ENCODE measurements at places on chromosomes 13 and 19.

- DNase-seq: no peak
Measured at GRCh38 chr19:20964798-20965197, 41.7 kb downstream of the ZNF85 start.

- DNase-seq: no peak
Measured at GRCh38 chr19:52336791-52337381, 843 bp downstream of the ZNF610 start.

DNA sequence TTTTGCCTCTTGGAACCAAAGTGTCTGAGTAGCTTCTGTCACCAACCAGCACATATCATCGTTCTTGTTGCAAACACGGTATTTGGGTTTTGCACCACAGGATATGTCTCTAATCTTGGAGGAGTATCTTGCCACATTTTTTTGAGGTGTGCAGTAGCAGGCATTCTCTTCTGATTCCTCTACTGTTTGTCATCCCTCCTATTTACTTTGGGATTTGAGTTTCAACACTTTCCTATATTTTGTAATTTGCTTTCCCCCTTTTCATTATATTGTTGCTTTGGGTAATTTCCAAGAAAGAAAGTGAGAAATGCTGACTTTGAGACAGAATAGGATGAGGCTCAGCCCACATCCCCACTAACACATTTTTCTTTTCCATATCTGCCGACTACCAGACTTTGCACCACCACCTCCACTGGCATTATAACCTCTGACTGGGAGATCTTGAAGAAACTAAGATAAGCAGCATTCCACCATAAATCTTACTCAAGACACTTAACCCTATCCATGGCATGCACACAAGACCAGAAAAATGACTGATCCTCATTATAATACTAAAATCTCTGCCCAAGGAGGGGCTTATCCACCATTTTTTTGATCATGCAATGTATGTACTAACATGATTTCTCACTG, 12.0 kb upstream of the DZIP1 start:
- DNase-seq: no peak

- no peak for DNase-seq
Measured at GRCh38 chr13:66273011-66273410, 957.1 kb downstream of the PCDH9 start.

- no peak for DNase-seq
Measured at GRCh38 chr13:51229731-51230130, 7.5 kb downstream of the FAM124A start.

DNA sequence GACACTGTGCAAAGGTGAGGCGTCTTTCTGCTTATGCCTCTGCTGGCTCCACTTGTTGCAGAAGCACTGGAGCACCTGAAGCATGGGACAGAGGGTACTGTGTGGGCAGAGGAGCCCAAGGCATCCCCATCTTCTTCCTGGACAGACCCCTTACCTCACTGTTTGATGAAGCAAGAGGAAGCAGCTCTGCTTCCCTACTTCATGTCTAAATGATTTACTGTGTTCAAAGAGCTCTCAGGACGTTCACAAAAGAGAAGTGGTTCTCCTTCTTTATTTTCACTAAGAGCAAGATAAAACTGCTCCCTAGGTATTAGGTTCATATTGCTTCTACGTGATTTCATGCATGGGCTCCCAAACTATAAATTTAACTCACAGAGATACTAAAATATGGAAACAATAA, 1635.4 kb upstream of the SLC10A2 start:
- DNase-seq: no peak

DNA sequence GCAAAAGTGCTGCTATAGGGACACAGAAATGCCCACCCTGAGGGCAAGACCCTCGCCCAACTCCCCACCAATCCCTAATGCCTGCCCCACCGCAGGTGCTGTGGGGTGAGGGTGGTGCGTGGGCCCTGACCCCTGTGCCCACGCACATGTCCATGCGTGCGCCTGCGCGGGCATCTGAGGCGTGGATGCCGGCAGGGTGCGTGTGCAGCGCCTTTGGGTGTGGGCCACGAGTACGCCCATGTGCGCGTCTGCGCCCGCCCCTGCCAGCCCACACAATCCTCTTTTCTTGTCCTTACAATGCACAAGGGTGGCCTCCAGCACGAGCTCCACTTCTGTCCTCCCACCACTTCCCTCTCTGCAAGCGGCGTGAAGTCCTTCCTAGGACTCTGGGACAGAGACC, 14.3 kb downstream of the FUT6 start:
- DNase-seq: no peak

DNA sequence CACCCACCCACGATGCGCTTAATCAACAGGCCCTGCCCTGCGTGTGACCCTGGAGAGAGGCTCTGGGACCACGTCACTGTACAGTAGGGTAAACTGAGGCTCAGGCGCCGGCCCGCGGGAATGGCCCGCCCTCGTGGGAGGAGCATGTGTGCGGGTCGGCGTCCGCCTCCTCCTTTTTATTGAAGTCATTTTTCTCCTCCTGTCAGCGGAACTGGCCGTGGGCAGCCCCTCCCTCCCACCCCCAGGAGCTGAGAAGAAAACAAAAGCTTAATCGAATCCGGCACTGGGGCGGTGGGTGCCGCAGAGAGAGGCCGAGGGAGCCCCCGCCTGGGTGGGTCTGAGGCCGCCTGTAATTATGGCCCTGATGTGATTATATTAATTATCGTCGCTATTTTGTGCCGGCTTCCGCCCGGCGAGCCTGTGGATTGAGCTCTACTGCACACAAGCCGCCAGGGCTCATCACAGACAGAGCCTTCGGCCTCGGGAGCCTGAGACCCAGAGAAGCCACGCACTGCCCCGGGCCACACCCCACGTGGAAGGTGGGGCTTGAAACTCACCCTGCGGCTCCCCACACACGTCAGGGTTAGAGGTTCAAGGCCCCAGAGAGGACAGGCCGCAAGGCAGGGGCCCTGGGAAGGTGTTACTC, 7.0 kb downstream of the C2CD4C start:
- DNase-seq: no peak

GRCh38 chr19:5059213-5059574, 90.3 kb downstream of the KDM4B start:
- no peak for DNase-seq

DNA sequence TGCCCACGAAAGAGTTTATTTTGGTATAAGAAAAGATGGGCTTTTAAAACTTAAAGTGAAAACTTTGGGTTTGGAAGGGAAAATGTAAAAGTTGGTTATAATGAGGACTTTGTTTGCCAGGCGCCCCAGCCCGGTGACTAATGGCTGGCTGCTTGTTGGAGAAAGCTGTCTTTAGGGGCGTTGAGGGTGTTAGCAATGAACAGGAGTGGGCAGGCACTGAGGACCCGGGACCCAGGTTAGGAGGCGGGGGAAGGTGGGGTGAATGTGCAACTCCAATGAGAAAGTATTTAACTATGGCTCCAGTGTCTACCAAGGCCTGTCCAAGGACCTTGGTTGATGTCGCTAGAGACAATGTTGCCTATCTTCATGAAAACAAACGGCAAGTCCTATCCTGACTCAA, 118.6 kb downstream of the ZNF536 start:
- no peak for DNase-seq

- DNase-seq: no peak
Measured at GRCh38 chr13:33815011-33815550, 2.9 kb upstream of the RFC3 start.

DNA sequence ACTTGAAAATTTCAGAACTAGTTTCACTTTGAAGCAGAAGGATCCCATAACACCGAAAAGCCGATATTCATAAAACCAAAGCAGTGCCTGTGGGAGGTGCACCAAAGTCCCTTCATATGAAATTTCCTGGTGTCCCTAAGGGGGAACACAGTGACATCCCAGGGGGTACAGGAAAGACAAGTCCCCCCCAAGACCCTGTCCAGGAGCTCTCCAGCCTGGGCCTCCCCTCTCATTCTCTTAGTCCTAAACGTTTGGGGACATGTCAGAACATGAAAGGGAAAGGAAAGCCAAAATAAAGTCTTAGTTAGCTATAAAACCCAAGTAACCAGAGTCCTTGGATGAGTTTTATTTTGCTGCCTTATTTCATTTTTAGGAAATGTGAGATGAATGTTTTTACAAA, 56.6 kb downstream of the MRPL57 start:
- no peak for DNase-seq

GRCh38 chr19:42613666-42614065, 18.9 kb upstream of the CEACAM8 start:
- no peak for DNase-seq

DNA sequence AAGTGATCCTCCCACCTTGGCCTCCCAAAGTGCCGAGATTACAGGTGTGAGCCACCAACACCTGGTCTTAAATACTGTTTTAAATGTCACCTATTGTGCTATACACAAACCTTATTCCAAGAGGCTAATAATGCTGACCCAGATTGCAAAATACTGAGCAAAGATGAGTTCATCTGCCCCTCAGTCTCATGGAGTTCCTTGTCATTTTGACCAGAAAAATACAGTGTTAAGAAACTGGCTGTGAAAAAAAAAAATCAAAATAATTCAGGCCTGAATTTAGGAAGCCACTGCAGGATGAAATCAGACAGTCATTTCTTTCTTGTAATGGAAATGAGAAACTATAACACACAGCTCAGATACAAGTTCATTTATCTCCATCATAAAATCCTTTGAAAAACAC, 59.9 kb downstream of the TBC1D4 start:
- DNase-seq: no peak

- no peak for DNase-seq
Measured at GRCh38 chr13:111621164-111621563, 300.7 kb downstream of the TEX29 start.

- DNase-seq: no peak
Measured at GRCh38 chr13:73292127-73292526, 233.3 kb downstream of the KLF5 start.

DNA sequence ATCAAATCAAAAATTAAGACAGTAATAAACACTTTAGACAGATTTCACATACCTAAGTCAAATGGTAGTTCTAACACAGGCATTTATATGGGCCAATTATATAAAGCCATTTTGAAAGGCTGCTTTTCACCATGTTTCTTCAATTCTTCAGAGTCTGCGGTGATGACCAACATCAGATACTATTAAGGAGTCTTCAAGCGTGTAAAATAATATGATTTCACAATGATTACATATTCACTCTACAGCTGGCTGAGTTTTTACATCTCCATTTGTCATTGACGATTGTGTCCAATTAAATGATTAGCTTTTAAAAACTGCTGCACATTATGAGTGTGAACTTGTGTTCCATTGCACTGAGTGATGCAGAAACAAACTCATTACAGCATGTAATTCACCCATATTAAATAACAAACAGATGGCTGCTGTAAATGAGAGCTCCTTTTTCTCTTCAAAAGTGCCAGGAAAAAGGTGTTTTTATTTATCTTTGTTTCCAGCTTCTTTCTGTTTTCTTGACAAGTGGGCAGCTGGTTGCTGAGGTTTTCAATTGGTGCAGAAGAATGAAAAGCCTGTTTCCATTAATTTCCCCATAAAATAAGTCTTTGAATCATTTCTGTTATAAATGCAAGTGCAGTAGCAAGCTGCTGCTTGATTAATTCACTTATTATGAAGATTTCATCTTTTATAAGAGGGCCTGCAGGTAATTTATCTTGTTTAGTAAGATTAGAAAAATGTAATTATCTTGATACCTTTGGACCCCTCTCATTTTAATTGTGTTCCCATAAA, 676.1 kb upstream of the KLHL1 start:
- no peak for DNase-seq

DNA sequence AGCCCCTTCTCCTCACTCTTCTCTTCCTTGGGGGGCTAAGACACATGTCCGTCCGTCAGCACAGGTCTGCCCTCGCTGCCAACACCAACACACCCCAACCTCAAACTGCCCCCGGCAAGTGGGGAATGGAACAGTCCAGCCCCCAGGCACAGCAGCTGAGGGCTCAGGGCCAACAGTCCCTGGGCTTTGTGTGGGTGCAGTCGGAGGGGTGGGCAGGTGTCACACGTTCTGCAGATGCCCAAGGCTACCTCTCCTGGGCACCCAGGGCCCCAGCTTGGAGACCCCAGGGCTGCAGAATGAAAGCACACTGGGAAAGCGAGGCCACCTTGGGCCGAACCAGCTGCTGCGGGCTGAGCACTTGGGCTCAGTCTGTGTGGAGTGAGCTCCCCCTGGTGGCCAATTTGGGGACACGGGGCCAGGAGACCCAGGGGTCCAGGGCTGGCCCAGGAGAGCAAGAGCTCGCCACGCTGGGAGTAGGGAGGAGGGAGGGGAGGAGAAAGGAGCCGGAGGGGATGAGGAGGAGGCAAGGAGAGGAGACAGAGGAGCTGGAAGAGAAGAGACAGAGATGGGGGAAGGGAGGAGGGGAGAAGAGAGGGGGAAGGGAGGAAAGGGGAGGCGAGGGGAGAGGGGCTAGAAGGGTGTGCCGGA, 14.0 kb upstream of the ATP8B3 start:
- DNase-seq: peak; percentile 81

GRCh38 chr19:55546822-55547614, 1.7 kb upstream of the SBK3 start:
- DNase-seq: no peak

GRCh38 chr19:1715540-1715939, 37.8 kb upstream of the ONECUT3 start:
- DNase-seq: no peak

- no peak for DNase-seq
Measured at GRCh38 chr13:43411211-43411610, 375.6 kb downstream of the ENOX1 start.

GRCh38 chr19:15926484-15926883, 7.8 kb downstream of the CYP4F11 start:
- DNase-seq: no peak

- DNase-seq: no peak
Measured at GRCh38 chr13:76214001-76214400, 577.9 kb downstream of the LMO7 start.

- DNase-seq: no peak
Measured at GRCh38 chr13:65834897-65835296, 1395.2 kb downstream of the PCDH9 start.

- DNase-seq: no peak
Measured at GRCh38 chr13:24922387-24922744, 158.4 kb downstream of the RNF17 start.

DNA sequence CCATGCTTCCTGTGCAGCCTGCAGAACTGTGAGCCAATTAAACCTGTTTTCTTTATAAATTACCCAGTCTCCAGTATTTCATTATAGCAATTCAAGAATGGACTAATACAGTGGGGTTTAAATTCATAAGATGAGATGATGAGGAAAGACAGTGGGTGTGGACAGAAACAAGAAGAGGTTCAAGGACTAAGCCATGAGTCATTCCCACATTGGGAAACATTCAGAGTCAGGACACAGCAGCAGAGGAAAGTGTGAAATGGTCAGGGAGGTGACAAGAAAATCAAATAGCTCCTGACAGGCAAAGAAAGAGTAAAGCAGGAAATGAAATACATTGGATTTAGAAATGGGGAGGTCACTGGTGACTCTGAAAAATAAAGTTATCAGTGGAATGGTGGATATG, 9.1 kb downstream of the ZNF841 start:
- no peak for DNase-seq

DNA sequence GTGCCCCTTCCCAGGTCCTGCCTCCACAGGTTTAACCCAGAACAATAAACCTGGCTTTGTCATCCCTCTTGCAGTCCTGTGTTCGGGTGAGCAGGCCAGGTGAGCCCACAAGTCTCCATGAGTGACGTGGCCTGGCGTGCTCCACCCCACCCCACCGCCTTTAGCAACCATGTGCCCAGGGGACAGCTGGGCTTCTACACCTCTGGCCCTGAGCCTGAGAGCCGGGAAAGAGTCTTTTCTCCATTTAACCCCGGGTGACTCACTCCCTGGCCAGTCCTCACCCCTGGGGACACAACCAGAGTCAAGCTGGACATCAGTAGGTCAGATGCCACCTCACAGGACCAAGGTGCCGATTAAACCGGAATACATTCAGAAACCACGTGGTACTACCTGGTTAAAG, 4.1 kb downstream of the C19orf53 start:
- DNase-seq: no peak

- no peak for DNase-seq
Measured at GRCh38 chr19:47058621-47059022, 10.2 kb upstream of the TMEM160 start.

GRCh38 chr13:110478405-110479214, 82.9 kb downstream of the RAB20 start:
- DNase-seq: no peak
